GM23338 (cell line): ENCODE measurements at places on chromosomes 12 and 14. TPM values are rescaled to one million over a fixed set of nuclear protein-coding genes. Genes with fewer than 3 reads are reported as not detected.

- peaks cover 28% of the 10 kb centered on the region for H3K4me1 ChIP-seq
- H3K27ac ChIP-seq, result no peak overlapping the region
- no peaks in the 10 kb centered on the region for H3K36me3 ChIP-seq
- no peak for DNase-seq
- H3K27me3 ChIP-seq, result no peaks in the 10 kb centered on the region
These were observed 16.8 kb upstream of the TESPA1 start for GRCh38 chr12:55001198-55001868.

DNA sequence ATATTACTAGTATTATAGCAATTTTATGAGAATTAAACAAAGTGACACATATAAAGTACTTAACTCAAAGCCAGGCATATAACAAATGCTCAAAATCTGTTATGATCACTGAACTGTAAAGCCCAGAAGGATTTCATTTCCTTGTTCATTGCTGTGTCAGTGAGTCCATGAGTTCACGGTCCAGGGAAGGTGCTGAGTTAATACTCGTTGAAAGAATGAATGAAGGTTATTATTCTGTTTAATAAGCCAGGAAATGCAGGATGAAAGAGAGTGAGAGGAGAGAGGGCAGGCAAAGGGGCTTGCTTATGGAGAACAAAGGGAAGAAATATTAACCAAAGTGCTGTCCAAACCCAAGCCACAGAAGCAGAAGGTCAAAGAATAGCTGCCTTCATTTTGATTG lies 40.2 kb upstream of the NT5DC3 start:
- no peaks in the 10 kb centered on the region for H3K4me1 ChIP-seq
- H3K36me3 ChIP-seq, result no peaks in the 10 kb centered on the region
- H3K4me3 ChIP-seq, result no peak overlapping the region
- no peaks in the 10 kb centered on the region for H3K27me3 ChIP-seq
- no peak for DNase-seq

DNA sequence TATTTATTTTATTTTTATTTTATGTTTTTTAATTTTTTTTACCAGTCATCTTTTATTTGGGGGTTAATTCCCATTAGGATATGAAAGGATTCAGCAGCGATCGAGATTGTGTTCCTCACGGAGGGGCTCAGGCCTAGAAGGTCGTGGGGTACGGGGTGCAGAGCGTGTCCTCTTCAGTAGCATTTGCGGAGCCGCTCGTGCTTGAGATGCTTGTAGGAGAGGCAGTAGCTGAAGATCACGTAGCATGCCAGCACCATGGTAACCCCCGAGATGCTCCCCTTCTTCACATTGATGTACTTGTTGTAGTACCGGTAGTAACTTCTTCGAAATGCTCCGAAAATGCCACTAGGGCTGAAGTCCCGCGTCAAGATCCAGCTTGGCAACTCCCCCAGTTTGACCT lies 40.5 kb upstream of the PLEKHG6 start:
- peaks cover 39% of the 10 kb centered on the region for H3K4me1 ChIP-seq
- H3K36me3 ChIP-seq, result no peaks in the 10 kb centered on the region
- no peak overlapping the region for H3K27ac ChIP-seq
- H3K27me3 ChIP-seq, result no peaks in the 10 kb centered on the region

DNA sequence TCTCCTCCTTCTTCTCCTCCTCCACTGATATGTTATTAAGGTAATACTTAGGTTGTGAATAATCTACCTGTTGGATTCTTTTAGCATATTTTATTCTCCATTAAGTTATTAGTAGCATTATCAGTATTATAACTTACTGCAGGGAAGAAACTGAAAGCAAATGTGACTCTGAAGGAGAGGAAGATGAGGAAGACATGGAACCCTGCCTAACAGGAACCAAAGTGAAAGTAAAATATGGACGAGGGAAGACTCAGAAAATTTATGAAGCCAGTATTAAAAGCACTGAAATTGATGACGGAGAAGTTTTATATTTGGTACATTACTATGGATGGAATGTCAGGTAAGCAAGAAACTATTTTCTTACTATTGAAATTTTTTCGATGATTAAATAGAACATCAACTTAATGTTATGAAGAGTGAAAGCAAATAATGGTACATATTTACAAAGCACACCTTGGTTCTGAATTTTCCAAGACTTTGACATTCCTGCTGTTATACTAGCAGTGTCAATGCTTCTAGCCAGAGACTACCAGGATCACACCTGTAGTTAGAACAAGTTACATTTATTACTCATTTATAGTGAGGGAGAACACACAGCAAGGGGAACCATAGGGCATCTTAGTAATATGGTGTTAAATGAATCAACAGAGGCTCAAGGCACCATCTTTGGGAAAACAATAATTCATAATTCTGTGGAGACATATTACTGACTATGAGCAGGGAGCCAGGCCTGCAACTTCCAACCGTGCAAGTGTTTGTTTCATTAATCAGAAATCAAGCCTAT lies 42.0 kb upstream of the TOMM20L start:
- H3K4me1 ChIP-seq, result no peaks in the 10 kb centered on the region
- H3K27ac ChIP-seq, result no peak overlapping the region
- no peak for DNase-seq
- H3K27me3 ChIP-seq, result no peaks in the 10 kb centered on the region
- H3K4me3 ChIP-seq, result no peak overlapping the region

DNA sequence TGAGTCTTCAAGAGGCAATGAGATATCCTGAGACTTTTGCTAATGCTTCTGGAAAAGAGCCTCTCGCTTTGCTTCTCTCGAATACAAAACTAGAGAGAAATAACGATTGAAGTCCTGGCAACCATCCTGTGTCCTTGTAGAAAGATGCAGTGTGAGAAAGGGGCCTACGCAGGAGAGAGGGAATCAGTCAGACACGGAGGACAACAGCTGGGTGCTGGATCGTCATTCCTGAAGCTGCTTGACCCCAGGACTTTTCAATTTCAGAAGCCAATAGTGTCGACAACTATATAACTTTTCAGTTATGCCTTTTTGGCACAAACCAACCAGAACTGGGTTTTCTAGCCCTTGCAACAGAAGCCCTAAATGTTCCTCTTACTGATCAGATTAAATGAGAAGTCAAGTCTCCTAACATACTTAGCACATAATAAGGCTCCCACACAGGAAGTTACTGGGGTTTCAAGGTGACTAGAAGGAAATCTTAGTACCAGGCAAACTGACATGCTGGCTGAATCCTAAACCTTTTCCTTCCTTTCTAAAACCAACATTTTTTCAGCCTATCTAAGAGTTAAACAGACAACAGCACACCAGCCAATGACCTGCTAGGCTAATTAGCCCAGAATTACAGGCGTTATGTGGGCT lies 755.6 kb downstream of the MED13L start:
- no peaks in the 10 kb centered on the region for H3K27me3 ChIP-seq
- no peaks in the 10 kb centered on the region for H3K36me3 ChIP-seq
- H3K27ac ChIP-seq, result no peak overlapping the region
- peaks cover 4% of the 10 kb centered on the region; the same call in 1 of the 2 replicates for H3K4me1 ChIP-seq

DNA sequence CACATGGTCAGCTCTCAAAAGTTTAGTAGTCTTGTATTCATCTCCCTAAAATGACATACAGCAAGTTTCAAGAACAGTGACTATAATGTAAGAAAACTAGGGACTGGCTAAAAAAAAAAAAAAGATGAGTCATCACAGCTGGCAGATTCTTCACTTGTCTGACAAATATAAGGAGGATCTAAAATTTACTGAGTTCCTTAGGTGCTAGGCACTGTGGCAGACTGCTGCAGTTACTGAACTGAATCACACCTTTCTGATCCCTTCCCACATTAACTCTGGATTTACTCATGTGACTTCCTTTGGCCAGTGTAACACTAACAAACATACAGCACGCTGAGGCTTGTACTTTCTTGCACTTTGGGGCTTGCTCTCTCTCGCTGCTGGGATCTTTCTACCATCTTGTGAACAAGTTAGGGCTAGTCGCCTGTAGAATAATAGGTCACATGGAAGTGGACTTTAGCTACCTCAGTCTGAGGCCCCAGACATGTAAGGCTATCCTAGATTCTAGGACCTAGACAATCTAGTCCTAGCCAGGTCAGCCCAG lies 32.1 kb downstream of the BAZ1A start:
- H3K27me3 ChIP-seq, result no peaks in the 10 kb centered on the region
- H3K36me3 ChIP-seq, result no peaks in the 10 kb centered on the region
- peak overlapping the region; percentile 78; the same call in 1 of the 2 replicates for H3K27ac ChIP-seq
- H3K4me1 ChIP-seq, result peaks cover 2% of the 10 kb centered on the region; the same call in 1 of the 2 replicates

CMA1 gene
- not detected in 2 replicates for total RNA-seq

HOTAIR gene
- not detected in 2 replicates for total RNA-seq

ACVR1B gene
- total RNA-seq, result 7.5 and 7.8 TPM in 2 replicates

PLA2G1B gene
- total RNA-seq, result not detected in 2 replicates

CRIP1 gene
- 0.80 and 7.7 TPM in 2 replicates for total RNA-seq

SIX1 gene
- 0.35 and 0.78 TPM in 2 replicates for total RNA-seq

HHIPL1 gene
- 1.6 and 2.0 TPM in 2 replicates for total RNA-seq

FGF6 gene
- not detected in 2 replicates for total RNA-seq

ARG2 gene
- 67.2 and 69.4 TPM in 2 replicates for total RNA-seq
